ENCODE measurements at places on chromosomes 6 and 20.
A peak's percentile ranks its signal among the peaks of the same experiment; 100 is the strongest.

GRCh38 chr6:160116411-160116810, 5.2 kb upstream of the SLC22A1 start:
- no peak for DNase-seq

- peak; percentile 90 for DNase-seq
These were observed 15.5 kb upstream of the CLDN20 start for GRCh38 chr6:155248008-155249001.

DNA sequence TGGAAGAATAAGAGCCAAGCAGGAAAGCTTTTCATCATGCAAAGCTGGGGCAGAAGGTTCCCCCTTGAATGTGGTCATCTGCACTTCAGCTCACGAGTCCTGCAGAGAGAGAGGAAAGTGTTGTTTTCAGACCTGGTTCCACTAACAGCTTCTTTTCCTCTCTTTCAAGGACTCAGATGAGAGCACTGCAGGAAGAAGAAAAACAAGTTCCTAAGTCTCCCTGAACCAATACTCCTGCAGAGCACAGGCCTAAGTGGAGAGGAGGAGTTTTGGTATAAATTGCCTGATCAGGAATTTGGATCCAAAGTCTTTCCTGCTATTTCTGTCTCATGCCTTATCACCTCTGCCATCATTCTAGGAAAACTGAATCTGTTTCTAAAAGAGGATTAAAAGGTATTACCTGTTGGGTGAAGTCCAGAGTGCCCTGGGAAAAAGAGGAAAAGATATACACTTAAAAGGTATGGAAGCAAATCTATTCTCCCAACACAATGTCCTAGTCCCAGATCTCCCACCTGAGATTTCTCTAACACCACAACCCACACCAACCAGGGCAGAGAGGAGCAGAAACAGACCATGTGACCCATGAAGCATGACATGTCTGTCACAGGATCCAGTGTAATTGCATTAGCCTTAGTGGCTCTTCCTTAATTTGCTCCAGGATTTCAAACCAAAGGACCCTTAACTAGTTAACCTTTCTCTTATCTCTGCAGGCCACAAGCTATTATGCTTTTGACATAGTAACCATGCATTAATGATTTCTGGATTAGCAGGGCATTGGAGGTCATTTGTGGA, 12.2 kb downstream of the HLA-DRB5 start:
- DNase-seq, result no peak

GRCh38 chr6:77638129-77638830, 14.6 kb upstream of the MEI4 start:
- peak; percentile 52 for DNase-seq

DNA sequence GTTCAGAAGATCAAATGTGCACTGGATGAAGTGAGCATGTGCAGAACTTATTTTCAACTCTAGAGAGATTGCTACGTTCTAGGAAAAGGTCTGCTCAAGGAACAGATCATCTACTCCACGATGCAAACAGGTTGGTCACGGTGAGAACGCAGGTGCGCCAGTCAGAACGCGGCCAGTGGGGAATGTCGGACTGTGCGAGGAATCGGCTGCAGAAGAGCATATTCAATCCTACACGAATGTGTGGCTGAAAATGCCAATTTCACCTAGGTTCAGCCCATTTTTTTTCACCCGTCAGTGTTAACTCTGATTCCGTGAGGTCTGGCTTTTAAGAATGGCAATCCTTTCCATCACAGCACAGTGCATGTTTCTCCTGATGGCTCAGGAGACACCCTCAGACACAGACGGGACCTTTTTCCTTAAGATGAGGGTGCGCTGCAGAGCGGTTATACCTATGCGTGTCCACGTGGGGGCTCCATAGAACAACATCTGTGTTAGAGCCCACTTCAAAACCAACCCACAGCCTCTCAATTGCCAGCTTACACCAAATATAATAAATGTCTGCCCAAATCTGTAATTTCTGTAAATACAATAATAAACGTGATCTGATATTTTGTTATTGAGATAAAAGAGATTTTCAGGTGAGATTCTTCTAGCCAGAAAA, 250.4 kb downstream of the FOXA2 start:
- DNase-seq, result peak; percentile 51

DNA sequence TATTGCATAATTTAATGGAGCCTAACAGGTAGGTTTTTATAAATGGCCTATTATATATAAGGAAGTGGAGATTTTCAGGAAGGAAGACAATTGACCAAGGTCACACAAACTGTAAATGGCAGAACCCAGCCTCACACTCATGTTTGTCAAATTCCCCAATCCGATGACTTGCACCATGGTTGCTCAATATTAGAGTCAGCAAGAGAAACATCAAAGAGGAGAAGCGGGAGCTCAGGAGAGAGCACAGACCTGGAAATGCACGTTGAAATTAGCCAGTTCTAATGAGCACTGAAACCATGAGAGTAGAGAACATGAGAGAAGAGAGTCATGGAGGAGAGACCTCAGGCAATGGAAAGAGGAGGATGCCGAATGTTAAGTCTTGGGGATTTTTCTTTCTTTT, 13.5 kb upstream of the MLIP start:
- no peak for DNase-seq

DNA sequence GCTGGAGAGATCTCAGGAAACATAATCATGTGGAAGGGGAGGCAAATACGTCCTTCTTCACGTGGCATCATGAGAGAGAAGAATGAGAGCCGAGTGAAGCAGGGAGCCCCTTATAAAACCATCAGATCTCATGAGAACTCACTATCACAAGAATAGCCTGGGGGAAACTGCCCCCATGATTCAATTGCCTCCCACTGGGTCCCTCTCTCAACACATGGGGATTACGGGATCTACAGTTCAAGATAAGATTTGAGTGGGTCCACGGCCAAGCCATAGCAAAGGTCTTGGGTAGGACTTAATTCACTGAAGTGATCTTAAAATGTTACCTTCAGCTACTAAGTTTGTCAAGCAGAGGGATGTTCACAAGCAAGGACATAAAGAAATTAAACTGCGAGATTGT, 162.2 kb downstream of the ADGRG6 start:
- DNase-seq, result no peak

DNA sequence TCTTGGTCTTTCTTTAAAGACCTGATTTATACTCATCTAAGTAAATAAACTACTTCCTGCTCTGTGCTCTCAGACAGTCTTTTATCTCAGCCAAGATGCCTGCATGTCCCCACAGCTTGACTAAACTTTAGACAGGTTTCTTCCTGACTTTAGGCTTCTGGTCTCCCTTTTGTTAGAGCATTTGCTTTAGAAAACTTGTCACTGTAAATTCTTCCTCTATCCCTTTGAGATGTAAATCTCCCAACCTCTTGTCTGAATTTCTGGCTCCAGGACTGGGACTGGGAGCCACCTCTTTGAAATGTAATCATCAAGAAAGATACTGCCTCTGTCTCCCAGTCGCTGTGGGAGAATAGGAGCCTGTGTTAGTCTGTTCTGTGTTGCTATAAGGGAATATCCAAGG, 739.9 kb downstream of the C6orf118 start:
- DNase-seq, result no peak

DNA sequence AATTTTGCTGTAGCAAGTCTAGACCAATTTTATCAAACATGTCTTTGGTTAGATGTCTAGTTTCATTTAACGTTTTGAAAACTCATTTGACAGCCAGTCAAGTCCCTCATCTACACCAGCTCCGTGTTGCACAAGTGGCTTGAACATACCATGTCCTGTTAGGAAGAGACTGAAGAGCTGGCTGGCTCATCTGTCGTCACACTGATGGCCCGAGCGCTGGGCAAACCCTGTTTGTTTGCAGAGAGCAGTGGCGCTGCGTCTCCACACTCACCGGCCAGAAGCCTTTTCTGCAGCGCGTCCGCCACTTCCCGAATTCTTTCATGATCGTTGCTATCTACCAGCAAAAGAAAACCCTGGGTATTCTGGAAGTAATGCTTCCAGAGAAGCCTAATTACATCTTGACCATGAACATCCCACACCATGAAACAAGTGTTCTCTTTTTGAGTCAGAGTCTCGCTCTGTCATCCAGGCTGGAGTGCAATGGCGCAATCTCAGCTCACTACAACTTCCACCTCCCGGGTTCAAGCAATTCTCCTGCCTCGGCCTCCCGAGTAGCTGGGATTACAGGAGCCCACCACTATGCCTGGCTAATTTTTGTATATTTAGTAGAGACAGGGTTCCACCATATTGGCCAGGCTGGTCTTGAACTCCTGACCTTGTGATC, 10.7 kb upstream of the TCFL5 start:
- no peak for DNase-seq

DNA sequence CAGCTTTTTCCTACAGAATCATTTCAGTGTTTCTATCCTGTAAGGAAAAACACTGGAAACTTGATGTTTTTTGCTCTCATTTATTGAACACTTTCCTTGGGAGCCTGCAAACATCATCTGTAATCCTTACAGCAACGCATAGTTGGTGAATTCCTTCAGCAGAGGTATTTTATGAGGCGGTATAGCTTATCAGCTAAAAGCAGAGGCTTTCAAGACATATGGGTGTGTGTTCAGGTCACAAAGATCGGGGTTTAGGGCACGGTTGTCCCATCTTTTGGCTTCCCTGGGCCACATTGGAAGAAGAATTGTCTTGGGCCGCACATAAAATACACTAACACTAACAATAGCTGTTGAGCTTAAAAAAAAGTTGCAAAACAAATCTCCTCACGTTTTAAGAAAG, 185.0 kb downstream of the AIG1 start:
- DNase-seq, result no peak

DNA sequence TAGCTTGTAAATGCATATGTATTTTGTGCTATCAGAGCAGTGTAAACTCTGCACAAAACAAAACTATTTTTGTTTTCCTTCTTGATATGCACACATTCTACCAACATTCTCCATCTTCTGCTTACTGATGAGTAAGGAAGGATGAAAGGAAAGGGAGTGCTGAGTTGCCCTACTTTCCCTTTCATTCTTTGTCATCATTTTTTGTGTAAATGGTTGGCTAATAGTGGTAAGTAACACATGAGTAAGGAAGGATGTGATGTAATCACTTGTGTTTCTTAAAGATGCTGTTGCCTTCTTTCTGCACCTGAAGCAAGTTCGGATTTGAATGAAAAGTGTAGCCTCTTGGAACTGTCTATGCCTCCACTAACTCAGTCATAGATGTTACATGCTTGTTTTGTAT, 4.6 kb upstream of the REV3L start:
- DNase-seq, result peak; percentile 8

- DNase-seq, result peak; percentile 48
These were observed 274.3 kb downstream of the CD109 start for GRCh38 chr6:73969971-73970970.

- DNase-seq, result peak; percentile 42
These were observed 18.5 kb downstream of the ATP9A start for GRCh38 chr20:51749674-51750036.

GRCh38 chr20:57888591-57888990, 178.8 kb upstream of the PMEPA1 start:
- DNase-seq, result no peak

DNA sequence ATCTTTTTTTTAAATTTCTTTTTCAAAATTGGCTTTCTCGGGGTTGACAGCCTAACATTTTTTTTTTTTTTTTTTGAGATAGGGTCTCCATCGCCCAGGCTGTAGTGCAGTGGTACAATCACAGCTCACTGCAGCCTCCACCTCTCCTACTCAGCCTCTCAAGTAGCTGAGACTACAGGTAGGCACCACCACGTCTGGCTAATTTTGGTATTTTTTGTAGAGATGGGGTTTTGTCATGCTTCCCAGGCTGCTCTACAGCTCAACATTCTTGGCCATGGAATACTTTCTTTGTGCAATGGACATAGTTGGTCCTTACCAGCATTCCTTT, 6.4 kb upstream of the CTNNBL1 start:
- no peak for DNase-seq

DNA sequence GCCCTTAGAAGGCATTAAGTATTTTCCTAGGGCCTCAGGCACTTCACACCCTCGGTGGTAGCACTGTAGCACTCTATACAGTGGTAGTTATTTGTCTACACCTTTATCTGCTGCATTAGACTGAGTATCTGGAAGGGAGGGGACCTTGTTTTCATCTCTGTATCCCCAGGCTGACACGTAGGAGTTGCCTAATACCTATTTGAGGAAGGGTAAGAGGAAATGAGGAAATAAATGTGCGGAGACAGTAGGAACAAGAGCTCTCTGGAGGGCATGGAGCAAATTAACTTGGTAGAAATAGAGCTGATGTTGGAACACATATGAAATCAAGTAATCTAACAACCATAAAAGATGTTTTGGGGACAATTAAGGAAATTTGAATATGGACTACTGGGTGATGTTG, 3.9 kb downstream of the CNPY3 start:
- DNase-seq, result no peak

DNA sequence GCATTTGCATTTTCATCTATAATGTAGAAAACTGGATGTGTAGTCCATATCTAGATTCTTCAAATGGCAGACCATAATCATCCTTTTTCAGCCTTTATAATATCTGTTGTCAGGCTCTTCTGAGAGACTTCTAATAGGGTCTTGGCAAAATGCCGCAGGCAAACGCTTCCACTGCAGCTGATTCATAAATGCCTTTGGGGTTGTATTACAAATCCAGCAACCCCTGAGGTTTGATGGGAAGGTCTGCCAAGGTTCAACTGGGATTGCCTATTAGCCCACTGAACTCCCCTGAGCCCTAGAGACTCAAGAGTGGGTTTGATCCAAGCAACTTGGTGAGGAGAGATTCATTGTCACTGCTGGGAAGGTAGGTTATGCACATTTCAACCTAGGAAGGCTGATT, 365.2 kb upstream of the POU3F2 start:
- DNase-seq, result no peak

- no peak for DNase-seq
These were observed 759.2 kb upstream of the ADGRB3 start for GRCh38 chr6:67875877-67876383.

DNA sequence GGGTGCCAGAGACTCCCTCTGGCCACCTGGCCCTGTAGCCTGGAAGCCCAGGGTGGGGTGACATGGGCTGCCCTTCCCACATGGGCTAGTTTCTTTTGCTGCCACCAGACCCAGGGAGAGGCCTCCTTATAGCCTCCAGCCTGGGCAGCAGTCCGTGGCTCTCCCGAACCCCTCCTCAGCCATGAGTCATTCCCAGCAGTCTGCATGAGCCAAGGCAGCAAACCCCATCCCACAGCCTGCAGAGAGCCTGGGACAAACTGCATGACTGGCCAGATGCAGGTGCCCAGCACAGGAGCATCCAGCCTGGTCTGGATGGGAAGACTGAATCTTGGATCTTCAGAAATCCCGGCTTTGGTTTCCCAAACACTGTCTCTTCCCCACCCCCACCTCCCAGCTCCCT, 75.7 kb downstream of the MRPL14 start:
- DNase-seq, result peak; percentile 80

GRCh38 chr20:8972963-8973705, 95.8 kb upstream of the PLCB4 start:
- DNase-seq, result no peak

- DNase-seq, result no peak
These were observed 3.1 kb downstream of the EPB41L1 start for GRCh38 chr20:36157610-36158009.

DNA sequence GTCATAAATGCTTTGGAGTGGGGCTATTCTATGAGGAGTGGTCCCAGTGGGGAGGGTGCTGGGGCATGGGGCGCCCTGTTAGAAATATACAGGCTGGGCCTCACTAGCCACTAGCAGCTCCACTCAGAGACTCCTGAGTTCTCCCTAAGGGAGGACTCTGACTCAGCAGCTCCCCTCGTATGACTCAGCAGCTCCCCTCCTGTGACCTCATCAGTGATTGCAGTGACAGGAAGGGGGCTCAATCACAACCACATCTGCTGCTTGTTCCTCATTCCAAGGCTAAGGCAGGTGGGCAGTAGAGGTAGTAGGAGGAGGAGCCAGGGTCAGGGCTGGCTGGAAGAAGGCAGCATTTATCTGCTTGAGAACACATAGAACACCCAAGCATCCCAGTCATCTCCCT, 73.7 kb downstream of the PRND start:
- DNase-seq, result peak; percentile 68

GRCh38 chr6:36360241-36361054, 23.8 kb upstream of the BNIP5 start:
- DNase-seq, result peak; percentile 79

GRCh38 chr20:55174635-55175034, 699.2 kb downstream of the DOK5 start:
- DNase-seq, result no peak
